CD4-positive, alpha-beta T cell (primary cell): ENCODE measurements at places on chromosomes 1 and 21. TPM values are rescaled to one million over a fixed set of nuclear protein-coding genes. Genes with fewer than 3 reads are reported as not detected.

The KRTAP8-1 gene
- not detected for total RNA-seq

The RPTN gene
- total RNA-seq, result not detected

The F3 gene
- not detected for total RNA-seq

The SPRR1A gene
- not detected for total RNA-seq

The C4BPB gene
- total RNA-seq, result 1.6 TPM

The TNFRSF1B gene
- total RNA-seq, result 62.6 TPM

The BACE2 gene
- 0.16 TPM for total RNA-seq

The PDE9A gene
- total RNA-seq, result 13.2 TPM

- DNase-seq, result no peak
Measured at GRCh38 chr1:41494351-41495209, 10.1 kb upstream of the EDN2 start.

DNA sequence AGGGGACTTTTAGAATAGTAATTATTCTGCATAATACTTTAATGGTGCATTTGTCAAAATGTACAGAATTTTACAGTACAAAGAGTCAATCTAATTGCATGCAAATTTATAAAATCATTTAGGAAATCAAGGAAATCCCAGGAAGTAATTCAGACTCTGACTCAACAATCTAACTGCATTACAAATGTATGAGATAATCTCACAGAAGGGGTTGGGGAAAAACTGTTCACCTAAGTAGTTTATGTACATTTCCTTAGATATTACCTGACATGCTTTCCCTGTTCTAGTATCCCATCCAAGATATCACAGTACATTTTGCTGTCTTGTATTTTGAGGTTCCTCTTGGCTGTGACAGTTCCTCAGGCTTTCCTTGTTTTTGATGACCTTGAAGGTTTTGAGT, 4.7 kb downstream of the CRB1 start:
- DNase-seq, result no peak

GRCh38 chr1:160846281-160846680, 16.4 kb downstream of the CD244 start:
- no peak for DNase-seq

GRCh38 chr1:27233667-27234048, 774 bp upstream of the WDTC1 start:
- no peak for DNase-seq

- DNase-seq, result no peak
Measured at GRCh38 chr1:93672069-93672468, 9.6 kb downstream of the BCAR3 start.

DNA sequence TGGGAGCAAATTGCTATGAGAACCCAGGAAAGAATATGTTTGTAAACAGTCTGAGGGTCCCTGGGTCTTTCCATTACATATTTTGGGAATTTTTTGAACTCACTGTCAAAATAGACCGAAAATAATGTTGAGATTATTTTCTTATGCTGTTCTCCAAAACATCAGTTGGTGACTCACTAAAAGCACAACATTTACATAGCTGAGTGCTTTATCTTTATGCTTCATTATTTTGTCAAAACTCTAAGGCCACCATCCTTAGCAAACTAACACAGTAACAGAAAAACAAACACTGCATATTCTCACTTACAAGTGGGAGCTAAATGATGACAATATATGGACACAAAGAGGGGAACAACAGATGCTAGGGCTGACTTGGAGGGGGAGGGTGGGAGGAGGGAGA, 459.3 kb downstream of the ADGRL2 start:
- no peak for DNase-seq

DNA sequence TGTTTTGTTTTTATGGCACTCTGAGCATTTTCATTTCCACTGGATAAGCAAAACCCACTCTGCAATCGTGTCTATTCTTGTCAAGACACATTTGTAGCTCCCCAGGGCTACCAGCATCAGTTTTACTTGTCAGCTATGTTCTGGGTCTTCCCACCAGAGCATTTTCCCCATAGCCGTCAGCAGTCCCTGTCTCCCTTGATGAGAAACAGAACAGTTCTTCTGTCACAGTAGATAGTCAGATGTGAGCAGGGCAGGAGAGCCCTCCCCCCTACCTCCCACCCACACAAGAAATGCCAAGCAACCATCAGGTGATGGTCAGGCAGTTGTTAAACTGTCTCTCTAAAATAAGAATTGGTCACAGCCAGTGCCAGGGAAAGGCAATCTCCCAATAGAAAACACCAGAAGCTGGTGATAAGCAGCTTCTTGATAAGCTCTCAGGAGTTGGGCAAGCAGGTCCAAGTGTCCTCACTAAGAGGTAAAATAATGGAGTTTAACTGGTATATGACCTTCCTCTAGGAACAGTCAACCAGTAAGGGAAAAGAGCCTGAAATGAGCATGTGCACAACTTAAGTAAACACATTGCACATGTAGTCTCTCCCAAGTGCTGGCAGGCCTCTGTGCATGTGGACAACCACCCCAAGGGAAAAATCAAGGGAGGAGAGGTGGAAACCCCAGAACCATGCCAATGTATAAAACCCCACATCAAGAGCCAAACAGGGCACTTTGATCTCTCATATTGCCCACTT, 208.2 kb downstream of the S1PR1 start:
- no peak for DNase-seq

- no peak for DNase-seq
Measured at GRCh38 chr1:186498695-186499389, 37.9 kb upstream of the PDC start.

- DNase-seq, result peak; percentile 25
Measured at GRCh38 chr1:201085902-201086735, 26.1 kb downstream of the CACNA1S start.

DNA sequence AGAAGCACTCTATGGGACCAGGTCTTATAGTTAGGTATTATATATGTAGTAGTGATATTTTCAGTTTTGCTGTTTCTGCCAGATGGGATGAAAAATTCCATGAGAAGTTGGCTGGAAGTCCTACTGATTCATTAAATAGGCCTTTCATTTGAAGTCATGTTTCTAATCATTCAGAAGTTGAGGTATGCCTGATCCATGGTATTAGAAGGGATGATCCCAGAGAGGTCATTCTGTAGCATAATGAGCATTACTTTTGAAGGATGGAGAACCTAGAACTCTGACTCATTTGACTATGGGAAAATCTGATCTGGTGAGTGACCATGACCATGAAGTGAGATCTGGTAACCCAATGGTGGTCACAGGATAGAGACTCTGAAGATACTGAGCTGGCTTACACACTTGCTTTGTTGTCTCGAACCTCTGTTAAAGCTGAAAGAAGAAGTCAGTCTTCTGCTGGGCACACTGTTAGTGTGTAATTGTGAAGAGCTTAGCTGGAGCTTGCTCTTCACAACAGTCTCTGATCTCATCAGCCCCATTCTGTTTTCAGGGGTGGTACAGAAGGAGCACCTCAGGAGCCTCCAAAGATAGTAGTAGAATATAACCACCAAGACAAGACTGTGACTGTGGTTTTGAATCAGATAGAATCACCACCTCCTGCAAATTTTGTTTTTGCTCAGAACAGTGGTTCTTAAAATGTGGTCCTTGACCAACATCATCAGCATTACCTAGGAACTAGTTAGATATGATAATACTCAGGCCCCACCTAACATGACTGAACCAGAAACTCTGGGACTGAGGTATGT, 9.0 kb downstream of the MGST3 start:
- DNase-seq, result no peak

- no peak for DNase-seq
Measured at GRCh38 chr1:2215909-2216766, 12.0 kb upstream of the SKI start.

- no peak for DNase-seq
Measured at GRCh38 chr1:32361308-32361673, 994 bp downstream of the FAM229A start.

GRCh38 chr1:110765640-110766335, 91.0 kb upstream of the KCNA3 start:
- DNase-seq, result peak; percentile 43

DNA sequence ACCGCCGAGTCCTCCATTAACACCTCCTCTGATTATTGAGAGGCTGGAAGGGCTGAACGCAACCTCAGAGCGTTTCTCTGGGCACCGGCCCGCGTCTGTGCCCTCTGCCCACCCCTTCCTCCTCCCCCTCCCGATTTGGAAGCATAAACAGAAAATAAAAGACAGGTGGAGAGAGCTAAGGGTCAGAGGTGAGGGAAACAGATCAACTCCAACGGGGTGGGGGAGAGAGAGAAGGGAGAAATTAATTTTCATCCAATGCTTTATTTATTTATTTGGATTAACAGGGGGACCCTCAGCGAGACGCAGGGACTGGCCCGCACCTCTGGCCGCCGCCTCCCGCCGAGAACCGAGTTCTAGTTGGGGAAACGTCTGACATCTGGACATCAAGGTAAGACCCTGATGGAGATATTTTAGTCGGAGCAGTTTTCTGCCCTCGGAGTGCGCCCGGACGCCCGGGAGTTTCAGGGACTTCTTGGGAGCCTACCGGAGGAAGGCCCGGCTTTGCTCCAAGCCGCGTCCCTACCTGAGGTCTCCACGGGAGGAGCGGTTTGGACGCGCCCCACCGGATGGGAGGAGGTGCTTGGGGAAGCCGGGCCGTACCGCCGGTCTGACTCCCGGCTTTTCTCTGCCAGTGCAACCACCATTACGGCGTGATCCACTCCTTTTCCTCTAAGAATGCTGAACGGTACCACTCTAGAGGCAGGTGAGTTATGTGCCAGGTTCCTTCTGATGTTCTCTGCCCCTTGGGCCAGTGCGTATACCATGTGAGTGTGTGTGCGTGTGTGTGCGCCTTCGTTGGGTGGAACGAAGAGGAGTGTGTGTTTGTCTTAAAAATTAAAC, 5.1 kb upstream of the LHX9 start:
- DNase-seq, result no peak

DNA sequence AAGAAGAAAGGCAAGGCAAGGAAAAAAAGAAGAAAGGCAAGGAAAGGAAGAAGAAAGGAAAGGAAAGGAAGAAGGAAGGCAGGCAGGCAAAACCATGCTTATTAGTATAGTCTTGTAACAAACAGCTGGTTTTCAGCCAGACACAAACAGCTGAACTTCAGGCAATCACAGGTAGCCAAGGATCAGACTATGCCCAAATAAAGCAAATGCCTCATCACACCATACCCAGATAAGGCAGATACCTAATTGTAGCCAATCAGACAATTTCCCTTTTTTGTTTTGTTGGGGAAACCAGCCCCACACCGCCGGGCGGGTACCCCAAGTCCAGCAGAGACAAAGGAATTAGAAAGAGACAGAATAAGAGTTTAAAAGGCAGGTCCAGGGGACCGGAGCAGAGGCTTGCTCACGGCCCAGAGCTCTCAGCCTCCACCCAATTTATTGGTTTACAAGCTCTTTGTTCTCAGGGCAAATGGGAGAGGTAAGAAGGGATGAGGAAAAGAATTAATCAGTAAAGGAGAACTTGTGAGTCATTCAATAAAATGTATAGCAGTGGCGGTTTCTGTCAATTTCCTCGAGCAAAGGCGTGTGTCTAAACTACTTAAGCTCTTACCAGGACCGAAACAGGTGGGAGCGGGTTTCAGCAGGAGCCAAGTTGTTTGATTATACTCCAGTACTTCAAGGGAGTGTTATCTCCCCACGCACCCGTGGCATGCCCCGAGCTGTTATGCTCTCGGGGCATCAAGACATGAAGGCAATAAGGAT, 886.8 kb downstream of the KCNT2 start:
- DNase-seq, result no peak

- DNase-seq, result no peak
Measured at GRCh38 chr21:14482165-14482564, 64.0 kb downstream of the SAMSN1 start.

GRCh38 chr1:102891868-102892625, 216.3 kb downstream of the COL11A1 start:
- no peak for DNase-seq

- no peak for DNase-seq
Measured at GRCh38 chr1:150764617-150765101, 919 bp downstream of the CTSS start.
